Stimulated activated CD4-positive, alpha-beta T cell treated with anti-CD3 and anti-CD28 coated beads, Interleukin-1b, Interleukin-23, amount 100 ng/mL, for 1 hour (primary cell): ENCODE measurements at places on chromosomes 4 and X.

GRCh38 chrX:16953606-16954211, 7.3 kb downstream of the REPS2 start:
- no peak for DNase-seq

- DNase-seq, result no peak
These were observed 588.3 kb upstream of the DIPK2B start for GRCh38 chrX:45788941-45789348.

DNA sequence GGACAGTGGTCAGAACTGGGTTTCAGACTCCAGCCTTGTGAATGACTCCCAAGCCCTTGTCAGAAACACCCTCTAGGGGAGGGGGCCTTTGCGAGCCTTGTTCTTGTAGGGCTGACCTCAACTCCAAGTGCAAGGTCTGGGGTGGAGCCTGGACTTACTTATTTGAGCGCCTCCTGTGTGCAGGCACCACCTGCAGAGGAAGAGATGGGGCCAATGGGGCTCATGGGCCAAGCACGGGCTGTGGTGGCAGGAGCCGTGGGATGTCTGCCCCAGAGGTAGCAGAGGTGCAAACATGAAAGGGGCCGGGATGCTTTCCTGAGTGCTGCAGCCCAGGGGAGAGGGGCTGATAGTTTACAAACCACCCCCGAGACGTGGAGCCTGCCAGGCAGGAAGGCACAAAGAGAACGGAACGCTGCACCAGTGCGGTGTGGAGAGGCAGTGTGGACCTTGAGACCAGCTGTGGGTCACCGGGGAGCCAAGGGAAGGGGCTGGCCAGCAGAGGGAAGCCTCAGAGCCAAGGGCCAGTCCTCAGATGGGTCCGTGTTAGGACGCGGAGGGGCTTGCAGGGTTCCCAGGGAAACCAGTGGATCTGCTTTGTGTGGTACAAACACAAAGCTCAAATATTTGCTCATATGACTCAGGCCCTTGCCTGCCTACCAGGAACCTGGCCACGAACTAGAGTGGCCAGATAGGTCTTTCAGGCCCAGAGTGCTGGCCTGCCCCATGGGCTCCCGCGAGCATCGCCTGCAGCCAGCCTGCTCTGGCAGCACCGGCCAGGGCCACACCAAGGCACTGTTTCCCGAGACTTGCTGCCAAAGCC, 8.7 kb upstream of the TADA2B start:
- no peak for DNase-seq

GRCh38 chr4:159545556-159545955, 442.7 kb downstream of the RAPGEF2 start:
- no peak for DNase-seq

DNA sequence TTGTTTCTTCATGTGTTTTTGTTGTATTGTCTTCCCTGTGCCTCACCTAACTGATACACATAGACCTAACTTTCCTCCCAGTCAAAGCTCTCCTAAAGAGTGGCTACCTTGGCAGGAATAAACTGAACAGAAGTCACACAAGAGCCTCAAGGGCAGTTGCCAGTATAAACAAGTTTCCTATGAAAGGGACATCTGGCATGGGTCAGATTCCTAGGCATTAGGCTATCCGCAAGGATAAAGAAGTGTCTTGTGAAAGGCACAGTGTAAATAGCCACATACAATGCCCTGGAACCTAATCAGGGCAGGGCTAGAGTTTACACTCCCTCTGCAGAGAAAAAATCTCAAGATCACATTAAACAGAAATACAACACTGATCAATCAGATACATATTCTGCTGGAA, 220.8 kb downstream of the SPANXN3 start:
- DNase-seq, result no peak

- DNase-seq, result no peak
These were observed 1.2 kb downstream of the MSN start for GRCh38 chrX:65668377-65669310.

DNA sequence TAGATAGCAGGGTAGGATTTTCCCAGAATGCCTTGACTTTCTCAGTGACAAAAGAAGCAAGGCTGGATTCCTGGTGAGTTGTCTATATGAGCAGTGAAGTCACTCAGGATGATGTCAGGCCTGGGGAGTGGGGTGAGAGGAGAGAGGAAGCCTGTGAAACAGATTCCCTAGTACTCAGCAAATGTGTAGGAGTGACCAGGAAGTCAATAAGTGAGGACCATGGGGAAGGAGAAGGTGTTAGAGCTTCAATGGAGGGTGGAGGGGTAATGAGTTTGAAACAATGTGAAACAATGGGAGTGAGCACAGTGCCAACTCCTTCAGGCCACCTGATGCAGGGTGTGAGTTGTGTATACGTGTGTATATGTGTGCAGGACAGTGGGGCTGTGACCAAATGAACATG, 2.4 kb upstream of the SLC9A6 start:
- DNase-seq, result no peak
